NCI-H1105 treated with DMSO at 0.1 percent for 48 hours (cell line): ENCODE measurements at places on chromosomes 12 and 14.

- peak; percentile 45 for DNase-seq
These were observed 15.6 kb downstream of the SMUG1 start for GRCh38 chr12:54173066-54173726.

- no peak for DNase-seq
These were observed 420.8 kb downstream of the CCDC91 start for GRCh38 chr12:28611115-28611435.

DNA sequence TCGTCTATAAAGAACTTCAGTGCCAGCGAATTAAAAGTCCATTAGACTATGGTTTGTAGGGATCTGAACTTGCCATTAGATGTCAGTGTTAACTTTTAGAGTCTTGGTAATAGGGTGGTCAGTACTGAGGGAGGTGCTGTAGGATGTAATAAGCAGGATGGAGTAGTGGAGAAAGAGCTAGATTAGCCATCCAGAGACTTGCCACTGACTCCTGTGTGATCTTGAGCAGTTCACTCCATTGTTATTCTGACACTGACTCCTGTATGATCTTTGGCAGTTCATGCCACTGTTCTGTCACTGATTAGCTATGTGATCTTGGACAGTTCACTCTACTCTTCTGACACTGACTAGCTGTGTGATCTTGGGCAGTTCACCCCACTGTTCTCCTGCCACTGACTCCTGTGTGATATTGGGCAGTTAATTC, 133.6 kb downstream of the TTLL5 start:
- DNase-seq, result no peak

GRCh38 chr12:75848961-75849360, 182.6 kb downstream of the PHLDA1 start:
- no peak for DNase-seq

DNA sequence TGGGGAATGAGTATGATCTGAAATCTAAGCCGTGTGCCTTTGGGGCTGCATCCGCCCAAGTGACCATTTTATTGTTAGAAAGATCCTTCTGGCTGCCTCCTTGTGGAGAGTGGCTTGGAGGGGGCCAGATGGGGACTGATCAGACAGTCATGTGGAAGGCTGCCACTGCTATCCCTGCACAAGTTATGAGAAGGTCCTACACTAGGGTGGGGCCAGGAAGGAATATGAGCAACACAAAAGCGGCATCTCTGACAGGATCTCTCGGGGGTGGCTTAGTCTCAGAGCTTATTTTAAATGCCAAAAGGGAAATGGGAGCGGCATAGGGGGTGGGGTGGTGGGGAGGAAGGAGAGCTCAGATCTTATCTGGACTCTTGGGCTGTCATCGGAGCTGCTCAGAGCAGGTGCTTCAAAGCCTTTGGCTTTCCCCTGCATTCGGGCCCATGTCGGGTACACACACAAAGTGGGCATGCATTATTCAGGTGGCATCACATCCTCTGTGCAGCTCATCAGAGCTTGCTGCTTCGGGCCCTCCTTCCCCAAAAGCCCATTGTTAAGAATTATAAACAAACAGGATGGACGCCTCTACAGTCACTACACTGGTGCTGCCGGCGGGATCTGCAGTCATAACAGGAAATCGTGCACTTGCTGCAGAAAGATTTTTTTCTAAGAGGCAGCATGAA, 805.4 kb downstream of the VRK1 start:
- no peak for DNase-seq

- no peak for DNase-seq
These were observed 33.2 kb downstream of the EGLN3 start for GRCh38 chr14:33917661-33918060.

GRCh38 chr12:68467514-68467913, 135.4 kb upstream of the MDM1 start:
- DNase-seq, result no peak

GRCh38 chr12:62693376-62694050, 226.9 kb downstream of the MON2 start:
- no peak for DNase-seq

GRCh38 chr14:32104803-32105202, 27.7 kb downstream of the ARHGAP5 start:
- no peak for DNase-seq

- no peak for DNase-seq
These were observed 7.5 kb downstream of the HEBP1 start for GRCh38 chr12:12992418-12993130.

DNA sequence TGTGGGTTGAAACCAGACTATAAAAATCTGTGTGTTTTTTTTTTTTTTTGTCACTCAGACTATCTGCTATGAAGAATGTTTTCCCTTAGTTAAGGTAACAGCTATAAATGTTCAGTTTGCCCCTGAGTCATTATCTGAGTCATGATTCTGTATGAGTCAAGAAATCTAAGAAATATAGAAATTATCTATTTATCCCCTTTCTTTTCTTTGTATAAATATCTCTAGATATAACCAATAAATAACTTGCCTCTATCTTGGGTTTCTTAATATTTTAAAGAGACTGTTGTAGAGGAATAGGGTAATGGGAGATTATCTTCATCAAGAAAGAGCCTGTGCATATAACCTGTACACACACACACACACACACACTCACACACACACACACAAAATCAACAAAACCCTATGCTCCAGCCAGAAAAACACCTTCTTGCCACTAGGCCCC, 161.7 kb upstream of the EEA1 start:
- DNase-seq, result no peak

GRCh38 chr12:46671102-46671501, 154.7 kb downstream of the SLC38A4 start:
- DNase-seq, result no peak

DNA sequence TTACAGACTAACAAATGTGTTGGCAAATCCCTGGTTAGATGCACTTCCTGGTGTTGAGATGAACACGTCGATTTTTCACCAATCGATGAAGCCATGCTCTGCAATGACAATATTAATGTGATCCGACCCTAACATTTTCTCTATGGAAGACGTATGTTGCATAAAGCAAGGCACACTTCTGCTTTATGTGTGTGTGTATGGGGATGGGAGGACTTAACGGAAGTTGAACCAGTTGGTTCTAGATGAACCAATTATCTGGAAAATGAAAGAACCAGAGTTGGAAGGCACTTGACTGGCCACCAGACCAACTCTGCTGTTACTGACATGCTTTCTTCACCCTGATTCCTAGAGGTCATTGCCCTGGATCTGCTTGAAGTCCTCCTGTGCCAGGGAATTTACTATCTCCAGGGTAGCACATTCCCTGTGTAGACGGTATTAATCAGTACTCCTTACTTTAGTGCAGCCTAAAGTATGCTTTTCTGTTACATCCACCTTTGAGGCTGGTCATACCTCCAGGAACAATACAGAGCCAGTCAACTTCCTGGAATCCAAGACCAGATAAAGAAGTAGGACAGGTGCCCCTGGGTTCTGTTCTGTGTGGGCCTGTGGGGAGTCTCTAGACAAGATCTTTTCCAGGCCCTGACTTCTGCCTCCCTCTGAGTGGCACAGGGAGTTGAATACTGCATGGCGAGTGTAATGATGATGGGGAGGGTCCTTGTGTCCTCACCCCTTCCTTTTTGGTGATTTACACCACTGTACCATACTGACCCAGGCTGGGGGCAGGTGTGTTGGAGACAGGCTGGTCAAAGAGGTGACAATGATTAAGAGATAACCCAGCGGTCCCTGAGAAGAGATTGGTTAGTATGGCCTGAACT, 4.1 kb downstream of the SDR39U1 start:
- no peak for DNase-seq
